ENCODE measurements at places on chromosomes 1 and 21.

DNA sequence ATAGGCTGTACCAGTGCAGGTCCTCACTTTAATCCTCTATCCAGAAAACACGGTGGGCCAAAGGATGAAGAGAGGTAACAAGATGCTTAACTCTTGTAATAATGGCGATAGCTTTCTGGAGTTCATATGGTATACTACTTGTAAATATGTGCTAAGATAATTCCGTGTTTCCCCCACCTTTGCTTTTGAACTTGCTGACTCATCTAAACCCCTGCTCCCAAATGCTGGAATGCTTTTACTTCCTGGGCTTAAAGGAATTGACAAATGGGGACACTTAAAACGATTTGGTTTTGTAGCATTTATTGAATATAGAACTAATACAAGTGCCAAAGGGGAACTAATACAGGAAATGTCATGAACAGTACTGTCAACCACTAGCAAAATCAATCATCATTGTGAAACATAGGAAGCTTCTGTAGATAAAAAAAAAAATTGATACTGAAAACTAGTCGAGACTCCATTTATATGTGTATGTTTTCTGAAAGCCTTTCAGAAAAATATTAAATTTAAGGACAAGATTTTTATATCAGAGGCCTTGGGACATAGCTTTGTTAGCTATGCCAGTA, 7.0 kb downstream of the SOD1 start:
- no peak for DNase-seq

GRCh38 chr1:188022661-188023060, 1193.9 kb downstream of the PLA2G4A start:
- no peak for DNase-seq

GRCh38 chr1:17359031-17359430, 13.0 kb upstream of the PADI6 start:
- no peak for DNase-seq

GRCh38 chr1:978069-978834, 3.6 kb downstream of the PERM1 start:
- DNase-seq = no peak

GRCh38 chr21:42873096-42873495, 6.2 kb downstream of the WDR4 start:
- DNase-seq = no peak

DNA sequence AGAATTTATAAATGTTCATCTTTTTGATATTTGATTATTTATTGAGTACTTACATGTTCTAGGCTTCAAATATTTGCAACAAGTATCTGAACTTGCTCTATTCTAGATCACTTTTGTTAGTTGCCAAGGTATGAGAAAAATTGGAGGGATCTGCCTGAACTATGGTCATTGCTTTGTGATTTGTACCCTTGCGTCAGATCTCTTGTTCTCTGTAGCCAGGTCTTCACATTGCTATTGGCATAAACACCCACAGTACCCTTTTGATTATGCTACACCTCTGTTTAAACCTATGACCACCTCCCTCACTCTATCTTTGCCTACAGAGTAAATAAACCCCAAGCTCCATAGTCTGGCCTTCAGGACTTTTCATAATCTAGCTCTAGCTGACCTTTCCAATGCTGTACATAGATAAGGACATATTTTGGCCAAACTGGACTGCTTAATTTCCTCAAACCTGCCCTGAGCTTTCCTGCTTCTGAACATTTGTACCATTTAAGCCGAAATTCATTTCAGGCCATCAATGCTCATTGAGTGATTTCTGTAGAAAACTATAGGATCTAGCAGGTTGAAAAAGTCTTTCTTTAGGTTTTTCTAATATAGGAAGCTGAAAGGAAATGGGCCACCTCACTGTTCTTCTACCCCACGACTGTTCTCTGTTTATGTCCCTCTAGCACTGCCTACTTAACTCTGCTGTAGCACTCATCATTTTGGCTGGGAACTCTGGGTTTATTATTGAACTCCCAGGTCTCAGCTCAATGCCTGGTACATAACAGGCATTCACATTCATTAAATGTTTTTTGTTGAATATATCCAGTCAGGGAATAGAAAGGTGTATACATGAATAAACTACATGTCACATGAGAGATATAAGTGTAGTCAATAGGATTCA, 84.9 kb downstream of the PPP1R12B start:
- DNase-seq = no peak

DNA sequence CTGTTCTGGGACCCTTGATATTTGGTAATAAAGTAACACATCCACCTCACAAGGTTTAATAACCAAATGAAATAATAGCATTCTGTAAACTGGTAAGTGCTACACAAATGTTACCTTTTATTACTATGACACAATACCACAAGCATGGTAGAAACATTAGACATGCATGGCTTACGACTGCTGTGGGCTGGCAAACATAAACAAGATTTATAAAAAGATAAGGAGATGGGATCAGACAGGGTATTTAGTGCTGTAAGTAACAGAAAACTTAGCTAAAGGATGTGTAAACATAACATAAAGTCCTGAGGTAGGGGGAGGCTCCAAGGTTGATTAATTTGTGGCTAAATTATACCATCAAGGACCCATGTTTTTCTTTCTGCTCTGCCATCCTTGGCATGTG, 212.6 kb downstream of the BARHL2 start:
- no peak for DNase-seq

GRCh38 chr1:77948841-77949424, 29.9 kb downstream of the FUBP1 start:
- no peak for DNase-seq

GRCh38 chr1:189180057-189180456, 1297.6 kb downstream of the BRINP3 start:
- no peak for DNase-seq

DNA sequence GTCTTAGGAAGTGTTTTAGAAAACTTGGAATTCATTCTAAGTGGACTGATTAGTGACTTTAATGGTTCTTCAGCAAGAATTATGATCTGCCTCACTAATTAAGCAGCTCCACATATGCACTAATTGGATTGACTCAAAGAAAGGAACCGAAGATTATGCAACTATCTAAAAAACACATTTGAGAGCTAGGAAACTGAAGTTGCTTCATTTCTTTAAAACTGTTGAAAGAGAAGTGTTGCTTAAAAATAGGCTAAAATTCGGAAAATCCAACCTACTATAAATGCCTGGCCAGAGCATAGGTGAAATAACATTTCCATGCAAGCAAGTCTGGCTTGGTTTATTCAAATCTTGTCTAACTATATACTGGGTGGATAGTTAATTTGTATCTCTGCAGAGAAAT, 502.9 kb upstream of the ZRANB2 start:
- no peak for DNase-seq

- DNase-seq = no peak
These were observed 29.9 kb upstream of the PKP1 start for GRCh38 chr1:201253411-201253810.

- no peak for DNase-seq
These were observed 120.2 kb upstream of the SLC45A1 start for GRCh38 chr1:8197493-8198282.

DNA sequence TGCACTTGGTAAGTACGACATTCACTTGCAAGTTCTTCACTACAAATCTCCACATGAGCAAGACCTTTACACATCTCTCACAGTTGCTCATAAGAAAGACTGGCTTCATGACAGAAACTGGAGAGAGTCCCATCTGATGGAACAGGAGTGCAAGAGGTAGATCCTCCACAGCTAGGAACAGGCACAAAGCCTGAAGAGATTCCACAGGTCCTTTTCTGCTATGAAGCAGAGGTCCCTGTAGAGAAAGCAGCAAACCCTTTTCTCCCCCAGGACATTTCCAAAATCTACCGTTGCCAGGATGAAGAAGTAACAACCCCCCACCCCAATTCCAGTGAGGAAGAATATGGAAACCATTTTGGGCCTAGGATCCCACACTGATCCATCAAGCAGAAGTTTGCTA, 47.3 kb downstream of the EIF4G3 start:
- no peak for DNase-seq

DNA sequence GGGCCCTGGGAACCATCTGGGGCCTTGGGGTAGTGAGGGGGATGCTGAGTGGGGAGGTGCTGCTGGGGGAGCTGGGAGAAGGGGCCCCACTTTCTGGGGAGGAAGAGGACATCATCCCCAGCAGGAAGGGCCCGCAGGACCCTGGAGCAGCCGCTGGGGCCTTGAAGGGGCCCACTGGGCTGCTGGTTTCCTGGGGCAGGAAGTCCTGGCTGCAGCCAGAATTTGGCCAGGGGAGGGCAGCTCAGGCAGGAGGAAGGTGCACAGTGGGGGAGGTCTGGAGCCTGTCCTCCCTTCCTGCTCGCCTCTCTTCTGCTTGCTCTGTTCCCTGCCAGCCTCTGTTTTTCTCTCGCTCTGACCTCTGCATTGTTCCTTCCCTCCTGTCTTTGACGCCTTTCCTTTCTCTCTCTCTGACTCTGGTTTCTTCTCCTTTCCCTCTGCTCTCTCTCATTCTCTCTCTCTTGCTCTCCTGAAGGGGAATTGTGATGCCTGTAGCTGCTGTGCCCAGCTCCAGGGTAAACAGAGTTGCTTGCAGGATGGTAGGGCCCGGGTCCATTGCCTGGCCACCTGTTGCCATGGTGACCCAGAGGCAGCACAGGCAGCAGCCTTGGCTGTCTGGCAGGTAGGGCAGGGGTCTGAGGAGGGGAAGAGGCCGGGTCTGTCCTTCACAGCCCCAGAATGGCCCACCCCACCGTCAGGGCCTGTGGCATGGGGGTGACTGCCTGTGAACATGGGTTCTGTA, 23.9 kb downstream of the ACOT11 start:
- DNase-seq = no peak

DNA sequence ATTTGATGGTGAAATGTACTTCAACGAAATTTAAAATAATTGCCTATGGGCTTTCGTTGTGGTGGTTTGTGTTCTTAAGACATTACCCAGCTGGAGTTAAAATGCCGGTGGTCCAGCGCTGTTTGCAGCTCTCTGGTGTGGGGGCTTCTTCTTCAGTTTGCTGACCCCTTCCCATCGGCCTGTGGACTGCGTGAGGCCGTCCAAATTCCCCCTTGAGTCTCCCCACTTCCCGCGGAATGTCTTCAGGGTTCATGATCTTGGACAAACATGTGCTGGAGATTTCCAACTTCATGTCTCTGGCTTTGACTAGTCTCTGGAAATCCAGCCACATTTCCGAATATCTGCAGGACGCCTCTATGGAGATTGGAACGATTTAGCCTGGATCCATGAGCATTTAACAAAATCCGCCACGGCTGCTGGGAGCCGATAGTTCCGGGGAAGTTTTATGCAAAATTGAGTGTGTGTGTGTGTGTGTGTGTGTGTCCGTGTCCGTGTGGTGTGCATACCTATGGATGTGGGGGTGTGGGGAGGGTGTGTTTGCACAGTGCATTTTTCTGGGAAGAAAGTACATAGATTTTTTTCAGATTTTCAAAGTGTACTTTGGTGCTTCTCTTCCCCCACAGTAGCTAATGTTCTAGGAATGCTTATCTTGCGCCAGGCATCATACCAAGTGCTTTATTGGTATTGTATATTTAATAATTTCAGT, 117.2 kb downstream of the PCP4 start:
- DNase-seq = no peak

DNA sequence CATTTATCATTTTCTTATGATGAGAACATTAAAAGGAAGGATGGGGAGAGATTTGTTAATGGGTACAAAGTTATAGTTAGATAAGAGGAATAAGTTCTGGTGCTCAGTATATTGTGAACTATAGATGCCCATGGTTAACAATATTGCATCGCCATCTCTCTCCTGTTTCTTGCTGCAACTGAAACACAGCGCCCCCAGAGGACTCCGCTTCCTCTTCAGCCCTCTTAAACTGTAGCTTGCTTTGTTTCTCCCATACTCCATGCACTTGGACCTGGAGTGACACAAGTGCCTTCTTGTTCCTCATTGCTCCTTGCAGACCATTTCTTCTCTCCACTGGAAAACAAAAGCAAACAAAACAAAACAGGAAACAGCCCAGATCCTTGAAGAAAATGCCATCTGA, 70.1 kb upstream of the NTPCR start:
- DNase-seq = no peak

DNA sequence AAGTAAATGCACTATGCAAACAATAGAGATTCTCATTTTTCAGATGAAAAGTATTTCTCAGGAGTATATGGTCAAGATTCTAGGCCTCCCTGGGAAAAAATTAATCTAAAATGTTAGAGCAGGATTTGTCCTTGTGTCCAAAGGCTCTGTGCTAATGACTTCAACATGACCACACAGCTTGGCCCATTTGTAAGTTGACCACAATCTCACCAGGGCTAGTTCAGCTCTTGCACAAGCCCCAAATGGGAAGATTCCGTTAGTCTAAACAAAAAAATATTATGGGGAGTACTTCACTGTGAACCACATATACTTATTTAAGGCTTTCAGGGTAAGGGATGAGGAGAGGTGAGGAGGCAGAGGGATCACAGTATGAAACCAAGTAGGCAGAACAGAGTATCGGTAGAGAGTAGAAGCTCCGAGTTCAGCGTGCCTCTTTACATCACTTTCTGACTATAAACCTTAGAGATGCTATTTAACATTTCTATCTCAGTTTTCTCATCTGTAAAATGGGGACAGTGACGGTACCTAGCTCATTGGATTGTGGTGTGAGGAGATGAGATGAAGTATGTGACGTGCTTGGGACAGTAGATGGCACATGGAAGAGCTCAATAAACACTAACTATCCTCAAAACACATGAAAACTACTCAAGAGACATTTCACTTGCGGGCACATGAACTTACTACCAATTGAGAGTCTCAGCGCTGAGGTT, 37.8 kb upstream of the CTTNBP2NL start:
- DNase-seq = no peak

GRCh38 chr1:64187646-64188045, 15.8 kb upstream of the UBE2U start:
- DNase-seq = no peak

DNA sequence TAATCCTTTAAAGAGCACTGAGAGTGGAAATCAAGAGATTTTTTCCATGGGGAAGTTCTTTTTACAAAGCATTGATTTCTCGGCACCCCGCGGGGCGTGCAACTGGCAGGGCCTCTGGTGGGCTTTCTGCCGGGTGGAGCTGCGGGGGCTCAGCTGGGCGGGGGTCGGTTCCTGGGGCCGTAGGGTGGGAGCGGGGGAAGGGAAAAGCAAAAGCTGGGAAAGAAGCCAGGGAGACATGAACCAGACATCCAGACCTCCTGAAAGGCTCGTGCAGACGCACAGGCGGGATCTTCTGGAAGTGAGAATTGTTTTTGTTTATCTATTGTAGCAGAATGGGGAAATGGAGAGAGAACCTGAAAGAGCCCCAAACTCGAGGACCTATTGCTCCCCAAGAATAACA, 235.2 kb downstream of the FAM72C start:
- DNase-seq = no peak

GRCh38 chr1:72690871-72691270, 408.5 kb upstream of the NEGR1 start:
- DNase-seq = no peak

DNA sequence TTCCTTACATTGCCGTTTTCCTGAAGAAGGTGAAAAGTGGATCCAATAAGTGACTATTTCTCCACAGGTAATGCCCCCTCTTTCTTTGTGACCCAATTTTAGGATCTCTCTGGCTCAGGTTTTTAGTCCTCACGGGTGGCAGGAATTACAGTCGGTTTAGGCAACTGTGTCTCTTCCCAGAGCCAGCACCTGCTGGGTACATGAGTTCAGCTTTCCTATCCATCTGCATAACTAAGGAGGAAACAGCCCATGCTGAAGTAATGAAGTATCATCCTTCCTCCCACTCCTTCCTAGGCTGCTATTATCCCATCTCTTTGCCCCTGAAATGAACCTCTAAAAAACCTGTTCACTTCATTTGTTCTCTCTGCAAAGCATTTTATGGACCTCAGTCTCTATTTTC, 544.6 kb downstream of the NEGR1 start:
- DNase-seq = no peak
